ENCODE measurements at places on chromosomes 3 and 15. TPM values are rescaled to one million over a fixed set of nuclear protein-coding genes. Genes with fewer than 3 reads are reported as not detected.

ECE2 gene
- total RNA-seq, result not detected

UMPS gene
- total RNA-seq, result 23.3 TPM

ACP3 gene
- total RNA-seq, result not detected

TXNRD3 gene
- 0.30 TPM for total RNA-seq

SENP8 gene
- total RNA-seq, result 0.73 TPM

CTXND1 gene
- total RNA-seq, result not detected

CORO2B gene
- total RNA-seq, result not detected

KLHL40 gene
- total RNA-seq, result not detected

TMEM158 gene
- not detected for total RNA-seq

ZIC4 gene
- total RNA-seq, result not detected

SPTSSB gene
- total RNA-seq, result not detected

GOLGA6A gene
- total RNA-seq, result not detected

TMIE gene
- 0.20 TPM for total RNA-seq

- DNase-seq, result no peak
Measured at GRCh38 chr15:67558502-67558901, 16.0 kb downstream of the MAP2K5 start.

DNA sequence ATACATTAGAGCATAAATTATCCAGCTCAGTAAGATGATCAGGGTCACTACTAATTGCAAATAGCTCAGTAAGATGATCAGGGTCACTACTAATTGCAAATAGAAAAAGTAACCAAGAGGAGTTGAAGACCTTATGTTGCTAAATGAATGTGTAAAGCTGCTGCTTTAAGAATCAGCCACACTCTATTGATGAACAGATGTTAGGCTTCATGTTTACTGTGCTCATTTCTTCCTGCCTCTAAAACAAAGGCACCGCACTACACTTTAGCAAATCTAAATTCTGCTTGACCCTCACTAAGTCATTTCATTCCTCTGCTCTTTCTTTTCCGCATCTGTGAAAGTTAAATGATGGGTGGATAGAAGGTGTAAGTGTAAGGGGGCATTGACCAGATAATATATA is 92.6 kb upstream of the PLSCR4 start:
- DNase-seq, result no peak

GRCh38 chr15:78243491-78243941 is 9.2 kb upstream of the ACSBG1 start:
- no peak for DNase-seq

- DNase-seq, result no peak
Measured at GRCh38 chr3:53804697-53805462, 41.3 kb downstream of the CHDH start.

DNA sequence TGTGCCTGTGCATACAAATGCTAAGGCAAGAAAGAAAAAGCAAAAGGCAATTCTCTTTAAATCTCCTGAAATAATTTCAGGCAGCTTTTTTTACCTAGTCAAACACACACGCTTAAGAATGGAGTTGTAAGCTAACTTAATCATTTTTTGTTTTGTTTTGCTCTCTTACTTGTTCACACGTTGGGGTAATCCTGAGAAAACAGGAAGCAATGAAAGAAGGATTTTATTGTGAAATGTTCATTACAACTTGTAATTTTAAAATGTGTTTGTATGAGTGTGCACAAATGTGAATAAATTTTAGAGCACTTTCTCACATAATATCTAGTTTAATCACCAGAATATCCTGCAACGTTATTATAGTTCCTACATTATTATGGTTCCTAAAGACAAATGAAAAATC is 263.8 kb downstream of the LPP start:
- no peak for DNase-seq

DNA sequence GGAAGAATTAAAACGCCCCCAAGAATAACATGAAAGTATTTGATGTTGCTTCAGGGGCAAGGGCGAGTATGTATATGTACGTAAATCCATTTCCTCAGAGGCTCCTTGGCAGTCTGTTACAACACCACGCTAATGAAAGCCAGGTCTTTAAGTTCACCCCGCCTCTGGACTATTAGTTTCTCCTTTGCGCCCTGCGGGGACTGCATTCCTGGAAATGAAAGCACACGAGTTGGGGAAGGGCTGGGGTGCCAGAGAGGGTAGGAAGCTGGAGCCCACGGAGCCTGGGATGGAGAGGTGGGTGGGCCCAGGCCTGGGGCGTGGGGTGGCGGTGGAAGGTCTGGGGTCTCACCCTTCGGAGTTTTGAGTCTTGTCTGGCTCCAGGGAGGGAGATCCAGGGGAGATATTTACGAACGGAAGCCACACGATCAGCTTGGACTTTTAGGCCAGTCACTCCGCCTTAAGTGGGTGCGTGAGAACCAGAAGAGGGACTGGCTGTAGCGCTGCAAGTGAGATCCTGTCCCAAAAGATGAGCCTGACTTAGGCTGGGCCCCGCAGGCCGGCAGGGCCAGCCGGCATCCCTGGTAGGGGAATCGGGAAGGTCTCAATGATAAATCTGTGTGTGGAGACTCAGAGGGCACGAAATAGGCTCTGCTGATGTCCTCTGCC is 1.6 kb upstream of the PLCL2 start:
- no peak for DNase-seq

DNA sequence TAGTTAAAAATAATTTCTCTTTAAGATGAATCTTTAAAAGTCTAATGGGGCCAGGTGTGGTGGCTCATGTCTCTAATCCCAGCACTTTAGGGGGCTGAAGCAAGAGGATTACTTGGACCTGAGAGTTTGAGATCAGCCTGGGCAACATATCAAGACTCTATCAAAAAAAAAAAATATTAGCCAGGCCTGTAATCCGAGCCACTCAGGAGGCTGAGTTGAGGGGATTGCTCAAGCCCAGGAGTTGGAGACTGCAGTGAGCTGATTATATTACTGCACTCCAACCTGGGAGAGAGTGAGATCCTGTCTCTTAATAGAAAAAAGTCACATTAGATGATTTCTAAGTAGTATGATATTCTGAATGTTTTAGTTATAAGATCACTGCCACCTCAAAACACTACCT is 322.0 kb upstream of the MANF start:
- DNase-seq, result no peak

DNA sequence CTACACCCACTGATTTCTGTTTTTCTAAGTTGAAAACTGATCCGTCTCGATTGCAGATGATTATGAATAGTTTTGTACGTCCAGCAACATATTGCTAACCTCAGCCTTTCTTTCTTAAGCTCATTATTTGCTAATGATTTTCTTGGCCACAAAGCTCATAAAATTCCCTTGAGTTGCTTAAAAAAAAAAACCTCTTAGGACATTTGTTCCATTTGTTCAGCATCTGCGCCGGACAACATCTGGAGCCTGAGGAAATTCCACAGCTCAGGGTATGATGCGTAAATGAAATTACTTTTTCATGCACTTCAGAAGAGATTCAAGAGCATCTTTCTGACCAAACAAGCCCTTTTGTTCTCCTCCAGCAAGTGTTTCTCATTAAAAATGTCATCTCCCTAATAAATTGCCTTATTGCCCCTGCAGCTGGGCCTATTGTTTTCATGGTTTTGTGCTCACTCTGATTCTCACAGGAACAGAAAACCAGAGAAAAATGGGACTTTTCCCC is 249.1 kb upstream of the MCTP2 start:
- DNase-seq, result no peak

- DNase-seq, result no peak
Measured at GRCh38 chr3:41369838-41370237, 170.5 kb downstream of the CTNNB1 start.

DNA sequence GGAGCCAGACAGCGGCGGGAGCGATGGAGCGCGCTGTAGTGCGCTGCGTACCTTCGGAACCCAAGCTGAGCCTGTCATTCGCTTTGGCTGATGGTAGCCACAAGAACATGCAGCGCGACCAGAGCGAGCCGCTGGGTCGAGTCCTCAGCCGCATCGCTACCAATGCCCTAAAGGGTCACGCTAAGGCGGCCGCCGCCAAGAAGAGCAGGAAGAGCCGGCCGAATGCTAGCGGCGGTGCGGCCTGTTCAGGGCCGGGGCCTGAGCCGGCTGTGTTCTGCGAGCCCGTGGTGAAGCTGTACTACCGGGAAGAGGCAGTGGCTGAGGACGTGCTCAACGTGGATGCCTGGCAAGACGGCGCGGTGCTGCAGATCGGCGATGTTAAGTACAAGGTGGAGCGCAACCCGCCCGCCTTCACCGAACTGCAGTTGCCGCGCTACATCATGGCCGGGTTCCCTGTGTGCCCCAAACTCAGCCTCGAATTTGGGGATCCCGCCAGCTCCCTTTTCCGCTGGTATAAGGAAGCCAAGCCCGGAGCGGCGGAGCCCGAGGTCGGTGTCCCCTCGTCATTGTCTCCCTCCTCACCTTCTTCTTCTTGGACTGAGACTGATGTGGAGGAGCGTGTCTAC is 498 bp downstream of the PDE12 start:
- DNase-seq, result peak; percentile 42

DNA sequence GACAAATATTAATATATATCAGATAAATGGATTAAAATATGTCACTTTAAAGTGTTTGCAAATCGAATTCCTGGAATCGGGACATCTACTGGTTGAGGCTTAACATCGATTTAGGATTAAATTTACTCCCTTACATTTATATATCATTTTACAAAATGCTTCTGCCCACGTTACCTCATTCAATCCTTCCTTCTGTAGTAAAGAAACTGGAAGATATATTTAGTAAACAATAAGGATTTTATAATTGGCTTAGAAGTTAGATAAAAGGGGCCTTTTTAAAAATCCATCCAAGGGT is 1.3 kb downstream of the CLPX start:
- no peak for DNase-seq

GRCh38 chr3:44395714-44396113 is 57.1 kb downstream of the TCAIM start:
- no peak for DNase-seq

DNA sequence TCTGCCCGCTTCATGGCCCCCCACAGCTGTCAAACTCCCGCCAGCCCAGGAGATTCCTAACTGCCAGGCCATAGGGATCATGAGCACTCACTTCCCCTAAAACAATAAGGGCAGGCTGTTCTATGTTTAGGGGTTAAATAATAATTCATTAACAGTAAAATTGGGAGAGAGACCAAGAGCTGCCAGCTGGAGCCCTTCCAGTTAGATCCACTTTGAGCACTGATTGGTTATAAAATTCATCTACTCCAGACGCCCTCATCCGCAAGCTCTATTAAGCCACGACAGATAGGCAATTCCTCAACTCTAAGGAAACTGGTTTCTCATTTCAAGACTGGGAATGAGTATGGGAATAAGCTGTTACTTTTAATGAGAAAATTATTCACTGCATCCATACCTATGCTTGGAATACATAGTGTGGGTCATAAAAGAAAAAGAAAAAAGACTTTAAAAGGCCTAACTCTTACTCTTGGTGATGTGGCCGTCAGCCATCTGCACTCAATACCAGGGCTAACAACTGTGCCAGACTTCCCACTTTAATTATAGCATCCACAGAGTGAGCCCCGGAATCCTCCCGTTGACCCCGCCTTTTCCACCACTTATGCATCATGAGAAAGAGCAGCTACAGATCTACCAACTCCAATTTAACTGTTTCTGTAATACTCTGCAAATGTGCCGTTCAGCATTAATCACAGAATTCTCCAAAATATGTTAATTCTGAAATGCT is 44.5 kb downstream of the IL17RD start:
- no peak for DNase-seq

DNA sequence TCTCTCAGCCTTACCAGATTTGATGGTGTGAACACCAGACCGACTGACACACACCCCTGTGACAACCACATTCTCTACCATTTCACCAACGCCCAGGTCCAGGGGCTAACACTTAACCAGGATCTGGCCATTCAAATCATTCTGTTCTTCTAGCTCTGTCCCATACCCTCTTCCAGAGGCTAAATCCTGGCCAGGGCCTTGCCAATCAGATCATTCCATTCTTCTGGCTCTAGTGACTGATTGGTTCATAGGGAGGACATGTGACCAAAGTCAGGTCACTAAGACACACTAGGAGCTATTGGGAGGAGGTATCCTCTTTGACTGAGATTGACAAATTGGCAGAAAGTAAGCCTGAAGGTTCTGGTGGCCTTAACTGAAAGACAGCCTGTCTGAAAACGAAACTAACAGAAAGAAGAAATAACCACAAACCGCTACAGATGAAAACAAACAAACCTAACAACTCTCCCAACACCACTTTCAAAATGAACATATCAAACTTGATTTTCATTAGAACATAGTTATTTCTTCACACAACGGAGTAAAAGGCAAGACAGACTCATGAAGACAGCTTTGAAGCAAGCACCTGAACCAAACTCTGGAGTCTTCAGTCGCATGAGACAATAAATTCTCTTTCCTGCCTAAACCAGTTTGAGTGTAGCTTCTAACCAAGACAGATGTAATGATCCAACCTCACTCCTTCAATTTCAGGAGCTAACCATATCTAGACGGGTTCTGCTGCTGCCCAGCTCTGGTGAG is 68.5 kb downstream of the TRANK1 start:
- DNase-seq, result peak; percentile 38

GRCh38 chr3:123593381-123593780 is 8.5 kb upstream of the HACD2 start:
- no peak for DNase-seq

- DNase-seq, result no peak
Measured at GRCh38 chr3:107973152-107973551, 117.7 kb downstream of the CD47 start.

DNA sequence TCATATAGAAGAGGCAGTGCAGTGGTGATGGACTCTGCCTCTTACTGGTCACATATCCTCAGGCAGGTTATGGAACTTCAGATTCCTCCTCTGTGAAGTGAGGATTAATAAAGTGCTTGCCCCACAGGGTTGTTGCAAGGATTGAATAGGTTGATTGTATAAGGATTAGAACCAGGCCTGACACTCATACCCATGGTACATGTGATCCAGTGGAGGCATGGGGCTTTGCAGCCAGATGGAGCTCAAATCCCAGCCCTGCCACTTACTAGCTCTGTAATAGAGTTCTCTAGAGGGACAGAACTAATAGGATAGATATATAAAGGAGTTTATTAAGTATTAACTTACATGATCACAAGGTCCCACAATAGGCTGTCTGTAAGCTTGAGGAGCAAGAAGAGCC is 184.6 kb upstream of the EIF1B start:
- DNase-seq, result no peak

- DNase-seq, result peak; percentile 75
Measured at GRCh38 chr3:187777331-187777941, 32.2 kb upstream of the BCL6 start.

DNA sequence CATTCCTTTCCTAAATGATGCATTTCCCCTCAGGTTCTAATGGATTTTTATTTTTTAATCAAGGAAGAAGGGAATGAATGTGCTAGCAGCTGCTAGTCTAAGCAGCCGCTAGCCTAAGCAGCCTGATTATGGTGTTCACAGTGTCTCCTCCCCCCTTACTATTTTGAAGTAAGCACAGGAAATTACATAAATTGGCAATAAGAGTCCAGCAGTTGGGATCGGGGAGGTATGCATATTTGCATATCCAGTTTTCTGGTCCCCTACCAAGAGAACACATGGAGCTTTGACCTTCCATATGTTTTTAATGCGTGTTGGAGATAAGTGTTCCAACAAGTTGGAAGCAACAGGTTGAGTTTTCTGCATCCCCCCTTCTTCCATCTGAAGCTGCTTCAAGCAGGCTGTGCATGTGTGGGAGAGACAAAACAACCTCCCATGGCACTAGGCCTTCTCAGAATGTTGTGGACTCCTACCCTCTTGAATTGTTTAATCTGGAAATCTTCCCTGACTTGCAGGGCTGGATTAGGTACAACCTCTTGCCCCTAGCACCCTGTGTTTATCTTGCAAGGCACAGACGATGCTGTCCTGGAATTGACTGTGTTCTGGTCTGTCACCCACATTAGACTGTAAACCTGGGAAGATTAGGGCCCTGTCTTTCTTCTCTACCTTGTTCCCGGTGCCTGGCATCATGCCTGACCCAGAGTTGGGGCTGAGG is 124.8 kb upstream of the LRIG1 start:
- DNase-seq, result no peak
